NCI-H1092 (cell line): ENCODE measurements at places on chromosomes 16 and 17.

DNA sequence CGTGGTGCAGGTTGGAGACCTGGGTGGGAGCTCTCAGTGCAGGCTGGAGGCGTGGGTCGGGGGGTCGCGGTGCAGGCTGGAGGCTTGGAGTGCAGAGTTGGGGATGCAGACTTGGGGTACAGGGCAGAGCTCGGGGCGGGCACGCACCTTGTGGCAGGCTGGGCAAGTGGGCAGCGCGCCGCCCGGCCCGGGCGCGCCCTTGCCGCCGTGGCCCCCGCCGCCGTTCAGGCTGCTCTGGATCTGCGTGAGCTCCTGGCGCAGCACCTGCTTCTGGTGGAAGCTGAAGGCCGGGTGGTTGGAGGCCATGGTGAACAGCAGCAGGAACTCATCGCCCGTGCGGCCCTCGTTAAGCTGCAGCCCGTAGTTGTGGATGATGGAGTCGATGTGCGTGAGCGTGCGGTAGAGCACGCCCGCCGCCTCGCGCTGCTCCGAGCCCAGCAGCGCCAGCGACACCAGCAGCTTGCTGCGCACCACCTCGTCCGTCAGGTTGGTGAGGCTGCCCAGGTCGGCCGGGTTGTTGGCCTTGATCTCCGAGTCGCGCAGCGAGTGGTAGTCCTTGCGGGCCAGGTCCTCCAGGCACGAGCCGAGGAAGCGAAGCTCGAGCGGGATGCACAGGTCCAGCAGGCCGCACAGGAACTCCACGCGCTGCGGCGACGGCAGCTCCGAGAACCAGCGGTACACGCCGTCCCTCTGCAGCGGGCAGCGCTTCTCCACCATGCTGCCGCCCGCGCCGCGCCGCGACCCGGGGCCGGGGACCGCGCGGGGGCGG is 1.1 kb downstream of the ZCCHC14 start:
- DNase-seq, result no peak

DNA sequence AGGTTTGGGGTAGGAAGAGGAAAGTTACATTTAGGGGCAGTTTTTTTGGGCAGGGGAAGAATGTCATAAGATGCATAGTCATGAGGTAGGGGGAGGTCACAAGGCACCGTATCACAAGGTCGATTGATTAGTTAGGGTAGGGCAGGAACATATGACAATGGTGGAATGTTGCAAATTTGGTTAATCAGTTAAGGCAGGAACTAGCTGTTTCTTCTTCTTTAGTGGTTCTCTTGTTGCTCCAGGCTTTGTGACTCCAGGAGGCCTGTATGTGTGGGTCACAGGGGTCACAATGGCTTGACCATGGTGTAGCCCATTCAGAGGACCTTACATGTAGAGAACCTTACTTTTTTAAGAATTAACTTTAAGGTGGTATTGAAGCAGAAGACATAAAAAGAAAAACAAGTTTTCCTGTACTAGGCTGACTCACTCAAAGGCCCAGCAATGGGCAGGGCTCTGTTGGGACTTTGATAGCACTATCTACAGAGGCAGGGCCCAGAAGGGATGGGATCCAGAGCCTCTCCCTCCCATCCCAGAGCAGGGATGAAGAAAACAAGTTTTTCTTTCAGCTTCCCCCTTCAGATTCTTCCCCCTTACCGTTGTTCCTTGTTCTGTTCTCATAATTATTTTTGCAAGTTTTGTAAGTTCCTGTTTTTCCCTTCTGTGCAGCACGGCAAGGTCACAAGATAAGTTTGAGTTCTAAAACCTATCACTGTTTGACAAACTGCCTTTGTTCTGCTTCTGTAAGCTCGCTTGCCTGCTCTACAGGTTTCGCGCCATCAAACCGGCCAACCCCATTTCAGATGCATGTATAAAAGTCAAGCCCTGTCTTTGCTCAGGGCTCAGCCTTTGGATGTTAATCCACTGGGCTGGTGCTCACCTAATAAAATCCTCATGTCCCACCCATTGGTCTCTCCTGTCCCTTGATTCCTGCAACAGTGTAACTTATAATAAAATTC is 45.8 kb upstream of the ATF7IP2 start:
- DNase-seq, result no peak

- no peak for DNase-seq
Measured at GRCh38 chr17:62641153-62641552, 13.7 kb downstream of the MRC2 start.

GRCh38 chr16:1788708-1789100 is 4.8 kb downstream of the IGFALS start:
- DNase-seq, result no peak

- DNase-seq, result no peak
Measured at GRCh38 chr16:46928811-46929210, 44.6 kb downstream of the GPT2 start.

DNA sequence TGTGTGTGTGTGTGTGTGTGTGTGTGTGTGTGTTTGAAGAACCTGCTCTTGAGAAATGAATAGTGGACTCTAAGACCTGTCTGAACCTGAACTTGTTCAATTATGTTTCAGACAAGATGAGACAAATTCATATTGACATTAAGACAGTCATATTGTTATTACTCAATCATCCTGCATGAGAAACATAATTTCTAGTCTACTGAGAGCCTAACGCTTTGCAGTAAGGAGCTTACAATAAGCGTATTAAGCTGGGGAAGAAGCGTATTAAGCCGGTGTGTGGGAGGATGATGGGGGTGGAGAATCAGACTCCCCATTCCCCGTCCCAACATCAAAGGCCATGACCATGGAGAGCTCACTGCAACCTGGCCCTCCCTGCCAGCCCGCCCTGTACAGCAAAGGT is 22.4 kb upstream of the MNT start:
- DNase-seq, result no peak

DNA sequence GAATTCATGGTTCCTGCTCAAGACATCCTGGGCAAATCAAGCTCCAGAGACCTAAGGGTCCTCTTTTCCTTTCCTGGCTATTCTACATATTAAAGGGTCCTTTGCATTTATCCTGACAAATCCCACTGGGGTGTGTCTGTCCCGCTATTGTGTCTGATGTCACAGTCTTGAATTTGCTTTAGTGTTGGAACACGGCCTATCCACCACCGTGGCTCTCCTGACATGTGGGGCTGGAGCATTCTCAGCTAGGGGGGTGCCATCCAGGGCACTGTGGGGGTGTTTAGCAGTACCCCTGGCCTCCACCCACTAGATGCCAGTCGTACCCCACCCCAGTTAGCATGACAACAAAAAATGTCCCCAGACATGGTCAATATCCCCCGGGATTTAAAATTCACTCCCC is 92.9 kb downstream of the IRF8 start:
- DNase-seq, result no peak
